Cardiac septum (tissue), 1 donor: ENCODE measurements at places on chromosomes 3 and 15. TPM values are rescaled to one million over a fixed set of nuclear protein-coding genes. Genes with fewer than 3 reads are reported as not detected.

The VGLL3 gene
- total RNA-seq: 5.2 TPM

The DUOXA2 gene
- total RNA-seq: not detected

The EHD4 gene
- 42.2 TPM for total RNA-seq

The COL8A1 gene
- total RNA-seq: 28.5 TPM

The RBPMS2 gene
- 242 TPM for total RNA-seq

The EFHB gene
- 0.59 TPM for total RNA-seq

The MLF1 gene
- 79.2 TPM for total RNA-seq

The AP3S2 gene
- 33.6 TPM for total RNA-seq

The CLSTN2 gene
- 3.9 TPM for total RNA-seq

The EPM2AIP1 gene
- 22.1 TPM for total RNA-seq

The PLSCR5 gene
- not detected for total RNA-seq

The SPPL2A gene
- 116 TPM for total RNA-seq

The ABTB1 gene
- total RNA-seq: 25.5 TPM

The C3orf22 gene
- total RNA-seq: not detected

The ACTC1 gene
- total RNA-seq: 11,631 TPM

The ASB14 gene
- 5.8 TPM for total RNA-seq

The TMOD3 gene
- 17.4 TPM for total RNA-seq

The ADPRH gene
- 10.9 TPM for total RNA-seq

The POLQ gene
- total RNA-seq: 0.97 TPM

The ELL3 gene
- total RNA-seq: 2.2 TPM

The FGF7 gene
- total RNA-seq: 7.2 TPM

The MEIS2 gene
- total RNA-seq: 40.3 TPM

The DAZL gene
- total RNA-seq: not detected

The GPR27 gene
- total RNA-seq: 8.3 TPM

The ZKSCAN7 gene
- 2.3 TPM for total RNA-seq

The CCDC191 gene
- 1.2 TPM for total RNA-seq

The ZIC4 gene
- not detected for total RNA-seq

The AVEN gene
- total RNA-seq: 14.4 TPM

The FEZF2 gene
- total RNA-seq: not detected

The CHDH gene
- total RNA-seq: 0.92 TPM

The PEX5L gene
- 0.11 TPM for total RNA-seq

The SOX14 gene
- not detected for total RNA-seq

The GOLGA8M gene
- total RNA-seq: 1.9 TPM

The SLC27A2 gene
- total RNA-seq: not detected

The HHATL gene
- total RNA-seq: 505 TPM

The ITIH3 gene
- total RNA-seq: 0.78 TPM

The CPNE4 gene
- total RNA-seq: 7.4 TPM

The TRAIP gene
- 2.0 TPM for total RNA-seq

The SLCO3A1 gene
- total RNA-seq: 43.9 TPM

The ZPLD1 gene
- not detected for total RNA-seq

The GUCA1C gene
- 0.81 TPM for total RNA-seq
